Muscle of back (tissue), 13 donors: ENCODE measurements at places on chromosomes 6 and 20. TPM values are rescaled to one million over a fixed set of nuclear protein-coding genes. Genes with fewer than 3 reads are reported as not detected.

Gene ZSCAN31
- 6.0 TPM for polyA plus RNA-seq

Gene MCCD1
- polyA plus RNA-seq, result not detected

Gene TREM1
- polyA plus RNA-seq, result not detected

Gene PSORS1C2
- polyA plus RNA-seq, result not detected

Gene GRIK2
- polyA plus RNA-seq, result 1.4 TPM

Gene BMP7
- 2.7 TPM for polyA plus RNA-seq

Gene EIF6
- 76.2 TPM for polyA plus RNA-seq

Gene PI3
- not detected for polyA plus RNA-seq

Gene PSORS1C1
- 1.8 TPM for polyA plus RNA-seq

Gene FOXP4
- 12.0 TPM for polyA plus RNA-seq

Gene BFSP1
- 2.5 TPM for polyA plus RNA-seq

Gene IMPG1
- 0.28 TPM for polyA plus RNA-seq

Gene BTNL2
- polyA plus RNA-seq, result not detected

Gene ARMC12
- polyA plus RNA-seq, result 1.3 TPM

Gene MAK
- 1.1 TPM for polyA plus RNA-seq

Gene HDGFL1
- polyA plus RNA-seq, result 0.16 TPM

Gene POM121L2
- polyA plus RNA-seq, result not detected

Gene RGS17
- 0.82 TPM for polyA plus RNA-seq

Gene CST4
- polyA plus RNA-seq, result not detected

Gene ZC2HC1B
- polyA plus RNA-seq, result not detected

Gene BCAS1
- polyA plus RNA-seq, result 6.7 TPM

Gene SPATA25
- polyA plus RNA-seq, result 4.8 TPM

Gene SLC35F1
- polyA plus RNA-seq, result 1.7 TPM

Gene ECI2
- 47.7 TPM for polyA plus RNA-seq

Gene NMBR
- 0.20 TPM for polyA plus RNA-seq

Gene PEX7
- 10.0 TPM for polyA plus RNA-seq

Gene FAM209B
- not detected for polyA plus RNA-seq

Gene PBOV1
- polyA plus RNA-seq, result not detected

Gene ULBP1
- 0.50 TPM for polyA plus RNA-seq

Gene PCK1
- not detected for polyA plus RNA-seq

Gene RCAN2
- polyA plus RNA-seq, result 3.6 TPM

Gene BPIFB2
- polyA plus RNA-seq, result not detected

Gene CGA
- 2.2 TPM for polyA plus RNA-seq

Gene MRAP2
- polyA plus RNA-seq, result 19.0 TPM

Gene SPEF1
- not detected for polyA plus RNA-seq

Gene EGFL8
- 20.2 TPM for polyA plus RNA-seq
